Activated CD4-positive, alpha-beta T cell treated with anti-CD3 and anti-CD28 coated beads, Interleukin-2, amount 10 ng/mL, durations not matched to agents 24 days and 14 days (primary cell): ENCODE measurements at places on chromosomes 4 and X. TPM values are rescaled to one million over a fixed set of nuclear protein-coding genes. Genes with fewer than 3 reads are reported as not detected.
A peak's percentile ranks its signal among the peaks of the same experiment; 100 is the strongest.

SMR3B gene
- total RNA-seq: not detected in 2 replicates

F8 gene
- total RNA-seq: 3.0 and 3.7 TPM in 2 replicates

MAP9 gene
- 6.1 and 6.9 TPM in 2 replicates for total RNA-seq

GPR50 gene
- not detected in 2 replicates for total RNA-seq

GCNA gene
- total RNA-seq: 3.3 and 4.5 TPM in 2 replicates

GAGE13 gene
- not detected in 2 replicates for total RNA-seq

TECRL gene
- not detected in 2 replicates for total RNA-seq

PF4V1 gene
- total RNA-seq: not detected in 2 replicates

SFRP2 gene
- not detected in 2 replicates for total RNA-seq

KCTD8 gene
- not detected in 2 replicates for total RNA-seq

JAKMIP1 gene
- total RNA-seq: 10.3 and 11.3 TPM in 2 replicates

DNAAF6 gene
- not detected in 2 replicates for total RNA-seq

DNA sequence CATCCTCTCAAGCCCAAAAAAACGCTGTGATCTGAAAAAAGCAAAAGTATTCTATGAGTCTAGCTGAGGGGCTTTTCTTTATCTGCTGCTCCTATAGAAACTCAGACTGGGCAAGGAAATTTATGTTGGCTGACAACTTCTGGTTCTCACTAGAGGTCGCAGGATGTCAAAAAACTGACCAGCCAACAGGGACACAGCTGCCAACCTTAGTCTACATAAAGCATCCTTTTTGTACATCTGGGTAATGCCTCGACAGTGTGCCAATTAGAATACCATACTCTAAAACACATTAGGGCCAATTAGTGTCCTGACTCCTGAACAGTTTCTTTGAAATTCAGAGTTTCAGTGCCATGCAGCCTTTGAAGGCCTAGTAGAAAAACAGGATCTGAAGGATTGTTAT lies 8.8 kb upstream of the TLL1 start:
- no peak for DNase-seq

- no peak for DNase-seq
Observed at GRCh38 chr4:56409511-56410090, 22.3 kb upstream of the AASDH start.

GRCh38 chr4:178165251-178165950 lies 723.2 kb upstream of the AGA start:
- DNase-seq: no peak

GRCh38 chr4:116982656-116983055 lies 102.7 kb downstream of the TRAM1L1 start:
- no peak for DNase-seq

- DNase-seq: no peak
Observed at GRCh38 chr4:68272860-68273259, 27.4 kb upstream of the TMPRSS11B start.

DNA sequence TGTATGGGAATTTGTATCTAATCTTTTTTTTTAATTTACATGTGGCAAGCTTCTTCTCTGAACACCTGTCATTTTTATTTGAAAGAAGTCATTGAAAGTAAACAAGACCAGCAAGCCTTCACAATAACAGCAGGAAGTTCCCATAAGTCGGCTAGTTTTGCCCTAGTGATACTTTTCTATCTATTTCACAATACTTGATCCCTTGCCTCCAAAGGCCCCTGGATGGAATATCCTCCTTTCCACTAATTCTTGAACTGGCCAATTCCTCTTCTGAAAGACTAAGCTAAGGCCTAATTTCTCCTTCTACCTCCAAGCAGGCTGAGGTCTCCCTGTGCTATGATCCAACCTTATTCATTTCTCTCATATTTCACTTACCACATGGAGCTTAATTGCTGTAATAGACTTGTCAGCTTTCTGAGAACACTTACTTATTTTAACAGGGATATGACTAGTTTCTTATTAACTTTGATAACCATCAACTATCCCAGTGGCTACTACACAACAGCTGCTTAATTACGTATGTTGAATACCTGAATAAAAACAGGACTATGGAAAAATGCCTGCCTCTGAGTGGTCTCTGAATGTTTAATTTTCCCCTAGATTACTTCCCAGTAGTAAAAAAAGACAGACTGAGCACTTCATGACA lies 194.2 kb downstream of the MAD2L1 start:
- DNase-seq: no peak

DNA sequence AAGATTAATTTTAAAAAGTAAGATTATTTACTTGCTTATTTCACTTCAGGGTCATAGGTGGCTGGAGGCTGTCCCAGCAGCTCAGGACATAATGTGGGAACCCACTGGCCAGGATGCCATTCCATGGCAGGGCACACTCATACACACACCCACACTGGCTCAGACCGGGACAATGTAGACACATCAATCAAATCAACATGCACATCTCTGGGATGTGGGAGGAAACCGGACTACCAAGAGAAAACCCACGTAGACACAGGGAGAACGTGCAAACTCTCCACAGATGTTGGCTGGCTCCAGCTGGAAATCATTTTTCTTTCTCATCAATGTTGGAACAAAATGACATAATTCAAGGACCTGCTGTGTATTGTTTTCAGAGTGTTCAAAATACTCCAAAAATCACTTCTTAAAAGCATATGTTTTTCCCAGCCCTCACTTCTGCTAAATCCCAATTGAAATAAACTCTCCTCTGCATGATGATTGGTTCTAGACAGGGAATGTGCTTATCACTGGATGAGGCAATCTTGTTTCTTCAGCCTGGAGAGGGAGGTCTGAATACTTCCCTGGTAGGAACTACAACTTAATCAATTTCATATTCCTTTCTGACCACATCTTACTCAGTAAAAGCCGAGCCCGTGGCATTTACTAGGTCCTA lies 18.6 kb upstream of the CPE start:
- DNase-seq: no peak

GRCh38 chr4:143294310-143294709 lies 42.4 kb upstream of the GAB1 start:
- DNase-seq: no peak

DNA sequence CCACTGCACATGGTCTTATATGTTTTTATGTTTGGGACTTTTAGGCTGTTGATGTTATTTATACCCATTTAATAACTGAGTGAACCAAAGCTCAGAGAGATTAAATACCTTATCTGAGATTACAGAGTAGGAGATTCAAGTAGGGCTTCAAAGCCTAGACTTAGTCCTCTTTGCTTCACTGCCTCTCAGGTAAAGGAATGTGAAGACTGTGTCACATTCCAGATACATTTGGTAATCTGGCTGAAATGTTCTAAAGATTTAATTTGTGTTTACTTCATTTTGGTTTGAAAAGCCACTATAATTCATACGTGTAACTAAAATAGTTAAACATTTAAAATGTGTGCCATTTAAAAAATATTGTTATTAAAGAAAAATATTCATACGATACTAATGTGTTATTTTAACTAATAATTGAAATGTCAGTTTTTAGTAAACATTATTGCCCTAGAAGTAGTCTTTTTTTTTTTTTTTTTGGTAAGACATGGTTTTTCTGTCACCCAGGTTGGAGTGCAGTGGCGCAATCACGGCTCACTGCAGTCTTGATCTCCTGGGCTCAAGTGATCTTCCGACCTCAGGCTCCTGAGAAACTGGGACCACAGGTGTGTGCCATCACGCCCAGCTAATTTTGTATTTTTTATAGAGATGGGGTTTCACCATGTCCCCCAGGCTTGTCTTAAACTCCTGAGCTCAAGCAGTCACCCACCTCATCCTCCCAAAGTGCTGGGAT lies 54.3 kb downstream of the WWC2 start:
- DNase-seq: peak; percentile 19

- no peak for DNase-seq
Observed at GRCh38 chr4:16860516-16860915, 37.9 kb downstream of the LDB2 start.

DNA sequence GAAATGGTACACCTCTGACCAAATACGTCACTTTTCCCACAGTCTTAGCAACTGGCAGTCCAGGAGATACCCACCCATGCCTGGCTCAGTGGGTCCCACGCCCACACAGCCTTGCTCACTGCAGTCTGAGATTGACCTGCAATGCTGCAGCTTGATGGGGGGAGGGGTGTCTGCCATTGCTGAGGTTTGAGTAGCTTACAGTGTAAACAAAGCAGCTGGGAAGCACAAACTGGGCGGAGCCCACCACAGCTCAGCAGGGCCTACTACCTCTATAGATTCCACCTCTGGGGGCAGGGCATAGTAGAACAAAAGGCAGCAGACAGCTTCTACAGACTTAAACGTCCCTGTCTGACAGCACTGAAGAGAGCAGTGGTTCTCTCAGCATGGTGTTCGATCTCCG lies 52.7 kb downstream of the AMER1 start:
- no peak for DNase-seq

DNA sequence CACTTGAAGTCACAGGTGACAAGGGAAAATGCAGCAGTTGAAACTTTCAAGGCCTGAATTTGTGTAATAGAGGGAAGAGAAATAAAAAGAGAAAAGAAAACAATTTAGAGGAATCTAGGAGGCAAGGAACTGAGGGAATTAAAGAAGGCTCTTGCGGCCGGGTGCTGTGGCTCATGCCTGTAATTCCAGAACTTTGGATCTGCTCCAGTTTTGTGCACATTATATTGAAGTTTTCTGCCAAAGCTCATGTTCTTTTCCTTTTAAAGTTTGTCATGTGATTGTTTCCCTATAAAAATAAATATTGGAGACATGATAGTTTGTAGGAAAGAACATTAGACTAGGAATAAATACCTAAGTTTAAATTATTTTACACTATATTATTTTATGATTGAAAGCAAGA lies 433.9 kb upstream of the CPEB2 start:
- no peak for DNase-seq

- no peak for DNase-seq
Observed at GRCh38 chrX:150879855-150880807, 18.3 kb downstream of the CD99L2 start.

DNA sequence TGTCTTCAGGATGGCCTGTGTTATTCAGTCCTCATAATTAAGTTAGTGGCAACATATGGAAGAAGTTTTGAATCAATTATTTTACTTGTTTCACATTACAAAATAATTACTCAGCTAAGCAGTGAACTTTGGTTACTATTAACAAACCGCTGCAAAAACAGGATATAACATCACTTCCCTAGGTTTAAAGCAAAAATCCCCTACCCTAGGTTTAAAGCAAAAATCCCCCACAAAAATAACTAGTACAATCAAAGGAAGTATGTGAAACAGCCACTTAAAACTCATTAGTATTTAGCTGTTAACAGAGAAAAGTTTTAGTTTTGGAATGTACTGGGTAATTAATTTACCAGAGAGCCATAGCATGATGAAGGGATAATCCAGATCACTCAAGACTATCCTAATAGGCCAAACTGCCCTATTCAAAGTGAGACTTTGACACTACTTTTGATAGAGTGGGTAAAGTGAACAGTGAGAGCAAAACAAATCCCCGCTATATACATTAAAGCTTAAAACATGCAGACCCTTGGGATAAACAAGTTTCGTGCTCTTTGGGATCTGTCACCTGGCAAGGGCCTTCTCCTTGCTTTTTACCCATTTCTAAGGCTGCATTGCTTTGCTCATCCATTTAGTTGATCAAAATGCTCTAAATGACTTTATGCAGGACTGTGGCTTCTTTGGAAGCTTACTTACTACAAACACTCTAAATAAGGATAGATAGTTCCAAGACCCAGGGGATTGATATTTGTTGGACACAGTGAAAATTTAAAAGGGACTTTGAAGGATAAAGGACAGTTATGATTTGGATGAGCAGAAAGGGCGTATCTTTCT lies 36.4 kb upstream of the GPR174 start:
- peak; percentile 60 for DNase-seq

- DNase-seq: no peak
Observed at GRCh38 chrX:298993-299392, 17.8 kb downstream of the PLCXD1 start.

DNA sequence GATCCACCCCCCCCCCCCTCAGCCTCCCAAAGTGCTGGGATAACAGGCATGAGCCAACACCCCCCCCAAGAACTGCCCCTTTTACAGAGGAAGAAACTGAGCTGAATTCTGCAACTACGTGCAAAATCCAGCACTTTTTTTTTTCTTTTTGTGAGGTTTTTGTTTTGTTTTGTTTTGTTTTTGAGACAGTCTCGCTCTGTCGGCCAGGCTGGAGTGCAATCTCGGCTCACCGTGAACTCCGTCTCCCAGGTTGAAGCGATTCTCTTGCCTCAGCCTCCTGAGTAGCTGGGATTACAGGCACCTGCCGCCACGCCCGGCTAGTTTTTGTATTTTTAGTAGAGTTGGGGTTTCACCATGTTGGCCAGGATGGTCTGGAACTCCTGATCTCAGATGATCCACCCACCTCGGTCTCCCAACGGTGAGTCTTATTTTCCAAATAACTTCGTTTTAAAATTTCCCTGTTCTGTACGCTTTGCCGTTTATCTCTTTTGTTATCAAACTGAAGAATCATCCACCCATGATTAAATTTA lies 4.9 kb downstream of the CRLF2 start:
- DNase-seq: no peak

DNA sequence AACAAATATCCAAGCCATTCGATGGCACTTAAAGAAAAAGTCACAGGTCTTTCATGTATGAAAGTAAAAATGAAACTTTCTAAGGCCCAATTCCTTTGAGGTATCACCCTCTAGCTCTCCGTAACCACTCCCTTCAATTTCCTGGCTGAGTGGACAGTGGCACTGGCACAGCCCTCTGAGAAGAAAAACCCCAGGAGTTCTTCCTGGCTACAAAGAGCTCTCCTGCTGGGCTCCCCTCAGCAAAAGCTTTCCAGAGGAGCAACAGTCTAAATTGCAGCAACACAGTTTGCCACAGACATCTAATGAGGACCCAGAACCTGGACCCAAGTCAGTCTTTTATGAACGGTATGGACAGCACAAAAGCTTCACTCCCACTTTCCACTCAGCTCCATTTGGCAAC lies 71.8 kb downstream of the FUNDC1 start:
- no peak for DNase-seq

DNA sequence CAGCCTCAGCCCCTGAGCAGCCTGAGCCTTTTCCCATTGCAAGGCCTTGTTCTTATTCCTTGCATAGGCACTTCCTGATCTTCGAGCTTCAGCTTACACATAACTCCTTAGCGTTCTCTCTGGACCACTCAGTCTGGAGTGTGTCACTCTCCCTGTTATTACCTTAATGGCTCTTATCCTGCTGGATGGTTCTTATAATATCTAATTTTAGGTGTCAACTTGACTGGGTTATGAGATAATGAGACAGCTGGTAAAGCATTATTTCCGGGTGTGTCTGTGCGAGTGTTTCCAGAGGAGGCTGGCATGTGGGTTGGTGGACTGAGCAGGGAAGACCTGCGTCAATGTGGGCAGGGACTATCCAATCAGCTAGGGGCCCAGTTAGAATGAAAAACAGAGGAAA lies 75.7 kb downstream of the HAUS3 start:
- DNase-seq: no peak

DNA sequence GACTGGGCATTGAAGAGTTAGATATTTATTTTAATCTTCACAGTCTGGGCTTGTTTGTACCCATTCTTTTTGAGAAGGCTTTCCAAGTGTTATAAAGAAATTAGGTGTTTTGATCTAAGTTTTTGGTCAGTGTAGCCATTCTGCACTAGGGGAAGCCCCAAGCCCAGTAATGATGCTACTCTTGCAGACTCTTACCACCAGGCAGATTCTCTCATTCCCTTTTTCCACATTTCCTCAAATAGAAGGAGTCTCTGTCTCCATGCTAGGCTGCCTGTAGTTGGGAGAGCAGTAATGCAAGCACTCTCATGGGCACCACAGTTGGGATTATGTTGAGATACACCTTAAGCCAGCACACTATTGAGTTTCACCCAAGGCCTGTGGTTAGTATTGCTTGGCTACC lies 21.5 kb downstream of the CDX4 start:
- DNase-seq: no peak

- no peak for DNase-seq
Observed at GRCh38 chr4:2767046-2767704, 11.0 kb upstream of the TNIP2 start.
